Suprapubic skin (tissue), 4 donors: ENCODE measurements at places on chromosomes 1 and 21.

GRCh38 chr21:32206631-32207405, 72.0 kb downstream of the MIS18A start:
- no peak for DNase-seq

DNA sequence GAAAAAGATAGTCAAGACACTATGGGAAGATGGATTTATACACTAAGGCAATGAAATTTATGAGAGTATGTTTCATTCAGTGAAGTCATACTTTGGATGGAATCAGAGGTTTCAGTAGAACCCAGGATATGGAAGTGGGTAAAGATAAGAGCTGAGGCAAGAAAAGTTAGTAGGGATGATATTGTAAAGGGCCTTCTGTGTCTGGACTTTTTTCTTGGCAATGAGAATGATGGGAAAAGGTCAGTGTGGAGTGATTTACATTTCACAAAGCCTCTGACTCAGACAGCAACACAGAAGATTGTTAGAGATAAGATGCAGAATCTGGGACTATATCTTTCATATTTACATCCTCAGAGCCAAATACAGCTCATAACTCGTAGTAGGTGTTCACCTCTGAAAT, 32.1 kb downstream of the SH3BGR start:
- DNase-seq = no peak

- no peak for DNase-seq
Observed at GRCh38 chr1:160005070-160005469, 26.7 kb downstream of the PIGM start.

DNA sequence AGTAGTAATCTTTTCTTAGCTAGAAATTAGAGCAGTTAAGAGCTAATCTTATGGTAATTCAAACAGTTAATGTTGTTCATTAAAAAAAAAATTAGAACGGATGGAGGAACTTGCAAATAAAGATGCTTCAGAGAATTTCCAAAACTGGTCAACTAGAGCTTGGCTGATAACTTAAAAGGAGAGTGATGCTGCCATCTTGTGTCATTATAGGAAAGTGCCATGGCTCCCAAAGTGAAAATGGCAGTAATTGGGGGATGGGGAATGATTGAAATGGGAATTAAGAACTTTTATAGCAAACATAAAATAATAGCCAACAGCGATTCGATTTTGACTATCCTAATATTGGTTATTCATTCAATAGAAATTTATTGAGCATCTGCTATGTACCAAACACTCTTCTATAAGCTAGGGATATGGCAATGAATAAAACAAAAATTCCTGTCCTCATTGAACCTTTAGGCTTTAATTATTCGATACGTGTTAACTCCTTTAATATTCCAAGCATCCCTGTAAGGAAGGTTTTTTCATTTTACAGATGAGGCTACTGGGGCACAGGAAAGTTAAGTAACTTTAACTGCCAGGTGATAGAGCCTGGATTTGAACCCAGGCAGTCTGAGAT, 5.7 kb upstream of the PLPP3 start:
- DNase-seq = no peak

DNA sequence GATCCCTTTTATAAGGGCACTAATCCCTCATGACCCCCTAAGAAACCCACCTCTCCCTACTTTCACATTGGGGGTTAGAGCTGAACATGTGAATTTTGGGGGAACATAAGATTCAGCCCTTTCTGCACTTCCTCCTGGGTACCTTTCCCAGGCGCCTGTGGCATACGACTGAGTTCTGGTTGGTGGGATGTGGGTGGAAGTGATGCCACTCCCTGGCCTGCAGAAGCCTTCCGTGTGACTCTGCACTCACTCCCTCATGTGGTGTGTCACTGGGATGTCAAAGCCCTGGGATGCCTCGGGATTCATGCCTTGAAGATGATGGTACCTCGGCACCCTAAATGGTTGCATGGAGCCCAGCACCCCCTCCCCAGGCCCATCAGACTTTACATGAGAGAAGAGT, 28.3 kb upstream of the VASH2 start:
- no peak for DNase-seq

GRCh38 chr1:114135786-114136185, 17.9 kb downstream of the SYT6 start:
- DNase-seq = no peak

DNA sequence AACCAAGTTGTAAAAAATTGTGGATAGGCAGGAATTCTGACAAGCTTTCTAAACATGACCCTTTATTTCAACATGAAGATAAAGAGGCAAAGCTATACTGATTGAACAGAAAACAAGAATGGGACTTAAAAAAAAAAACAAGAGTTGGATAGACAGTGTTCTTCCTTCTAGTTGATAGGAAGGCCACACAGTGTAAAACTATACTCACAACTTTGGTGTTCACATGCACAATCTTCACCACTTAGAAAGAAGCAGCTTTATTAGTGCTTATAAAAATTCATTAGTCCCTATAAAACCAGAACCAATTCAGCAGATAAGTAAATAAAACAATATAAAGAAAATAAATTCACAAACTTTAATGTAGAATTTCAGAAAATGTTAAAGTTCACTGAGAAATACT, 101.8 kb downstream of the AKT3 start:
- no peak for DNase-seq

DNA sequence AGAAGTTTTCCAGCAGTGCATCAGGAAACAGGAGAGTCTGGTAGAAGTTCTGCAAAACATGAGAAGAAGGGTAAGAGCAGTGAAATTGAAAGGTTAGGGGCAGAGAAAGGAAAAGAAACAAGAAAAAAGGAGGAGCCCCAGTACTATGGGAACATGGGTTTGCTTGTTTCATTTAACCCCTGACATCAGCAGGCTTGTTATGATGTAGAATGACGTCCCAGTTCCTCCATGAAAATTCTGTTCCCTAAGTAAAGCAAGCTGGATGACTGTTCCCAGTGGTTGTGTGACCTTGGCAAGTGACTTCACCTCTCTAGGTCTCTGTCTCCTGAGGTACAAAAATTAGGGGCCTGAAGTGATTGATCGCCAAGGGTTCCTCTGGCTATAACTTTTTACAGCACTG, 268.7 kb upstream of the SGIP1 start:
- no peak for DNase-seq

- no peak for DNase-seq
Observed at GRCh38 chr1:183543619-183544204, 46.5 kb downstream of the NCF2 start.

- no peak for DNase-seq
Observed at GRCh38 chr1:222181191-222181590, 366.7 kb downstream of the HHIPL2 start.
